ENCODE measurements at places on chromosomes 7 and 10. TPM values are rescaled to one million over a fixed set of nuclear protein-coding genes. Genes with fewer than 3 reads are reported as not detected.
A peak's percentile ranks its signal among the peaks of the same experiment; 100 is the strongest.

GRCh38 chr10:43395571-43396060 lies 13.4 kb downstream of the HNRNPF start:
- H3K36me3 ChIP-seq = peaks cover 87% of the 10 kb centered on the region
- H3K27ac ChIP-seq = peak overlapping the region; percentile 85
- DNase-seq = peak; percentile 58
- H3K27me3 ChIP-seq = no peaks in the 10 kb centered on the region
- H3K4me3 ChIP-seq = peak overlapping the region; percentile 99

DNA sequence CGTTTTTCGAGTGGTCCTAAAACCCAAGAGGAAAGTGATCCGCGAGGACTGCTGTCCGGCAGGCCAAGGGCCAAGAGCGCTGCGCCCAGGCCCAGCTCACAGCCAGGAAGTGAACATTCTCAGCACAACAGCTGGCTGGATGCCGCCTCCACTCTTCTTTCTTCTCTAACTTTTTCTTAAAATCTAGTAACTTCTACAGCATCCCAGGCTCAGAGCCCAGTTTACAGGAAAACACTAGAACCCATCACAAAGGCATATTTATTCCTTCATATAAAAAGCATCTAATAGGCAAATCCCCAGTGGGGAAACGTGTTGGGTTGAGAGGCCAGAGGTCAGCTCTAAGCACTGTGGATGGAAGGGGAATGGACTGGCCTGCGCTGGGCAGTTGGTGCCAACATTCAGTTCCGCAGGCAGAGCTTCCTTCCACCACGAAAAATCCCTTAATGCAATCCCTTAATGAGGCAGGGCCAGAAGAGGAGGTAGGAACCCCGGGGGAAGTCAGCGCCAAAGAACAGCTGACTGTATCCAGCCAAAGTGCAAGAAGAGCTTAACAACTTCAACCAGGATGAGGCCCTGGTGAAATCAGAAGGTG lies 74.8 kb downstream of the ZRANB1 start:
- H3K36me3 ChIP-seq = no peaks in the 10 kb centered on the region
- H3K4me1 ChIP-seq = no peaks in the 10 kb centered on the region
- no peak overlapping the region for H3K4me3 ChIP-seq
- peaks cover 2% of the 10 kb centered on the region for H3K27me3 ChIP-seq
- DNase-seq = no peak

Gene FAM241B
- 9.6 TPM for total RNA-seq

Gene CPA4
- not detected for total RNA-seq

Measured in activated CD4-positive, alpha-beta T cell treated with anti-CD3 and anti-CD28 coated beads for 36 hours (primary cell).